ENCODE measurements at places on chromosomes 2 and 18.

DNA sequence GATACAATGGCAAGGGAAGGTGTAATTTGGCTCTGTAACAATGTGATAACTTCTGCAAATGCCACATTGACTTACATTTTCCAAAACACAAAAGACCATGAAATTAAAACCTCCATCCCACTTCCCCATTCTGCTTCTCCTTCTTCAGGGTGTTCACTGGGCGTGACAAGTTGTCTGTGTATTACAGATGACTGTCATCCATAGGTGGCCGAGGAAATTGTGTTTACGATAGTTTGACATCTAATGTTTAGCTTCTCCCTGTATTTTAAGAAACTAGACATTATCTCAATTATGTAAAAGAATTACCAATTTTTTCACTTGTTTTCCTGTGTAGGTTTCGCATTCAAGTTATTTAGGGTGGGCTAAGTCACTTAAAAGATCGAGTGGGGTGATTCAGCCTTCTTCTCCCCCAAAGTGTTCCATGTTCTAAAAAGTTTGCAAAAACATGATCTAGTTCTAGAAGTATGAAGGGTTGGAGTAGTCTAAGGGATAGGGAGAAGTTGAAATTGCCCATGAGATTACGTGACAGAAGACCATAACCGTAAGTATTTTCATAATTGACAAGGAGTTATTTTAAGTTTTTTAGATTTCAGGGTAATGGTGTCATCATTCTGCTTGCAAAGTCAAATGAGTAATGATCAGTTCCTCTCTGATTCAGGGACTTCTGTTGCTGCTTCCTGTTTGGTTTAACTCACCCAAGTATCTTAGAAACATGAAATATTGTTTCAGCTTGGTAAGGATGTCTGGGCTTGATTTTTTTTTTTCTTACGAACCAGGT, 25.2 kb upstream of the CYTIP start:
- DNase-seq, result no peak

DNA sequence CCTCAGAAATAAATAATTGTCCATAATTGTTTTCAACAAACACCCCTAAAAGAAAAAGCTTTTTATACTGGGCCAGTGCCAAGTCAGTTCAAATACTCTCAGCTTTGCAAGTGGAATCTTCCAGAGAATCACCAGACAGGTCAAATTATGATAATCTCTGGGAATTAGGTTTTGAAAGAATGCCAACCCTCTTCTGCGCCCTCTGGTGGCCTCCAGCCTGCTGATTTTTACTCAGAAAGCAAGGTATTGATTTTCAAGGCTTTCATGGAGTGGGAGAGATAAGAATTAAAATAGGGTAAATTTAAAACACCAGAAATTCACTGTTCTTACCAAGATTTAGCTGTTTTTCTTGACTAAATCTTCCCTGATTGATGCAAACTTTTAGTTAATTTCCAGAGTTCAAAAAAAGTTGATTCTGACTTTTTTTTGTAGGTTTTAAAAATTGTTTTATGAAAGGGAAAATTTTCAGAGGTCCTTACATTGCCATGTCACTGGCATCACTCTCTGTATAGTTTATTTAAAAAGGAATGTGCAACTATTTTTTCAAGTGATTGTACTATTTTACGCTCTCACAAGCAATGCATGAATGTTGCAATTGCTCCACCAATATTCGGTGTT, 282.9 kb upstream of the TNP1 start:
- DNase-seq, result no peak

GRCh38 chr2:164755952-164756351, 85.7 kb downstream of the COBLL1 start:
- DNase-seq, result no peak

GRCh38 chr2:175837046-175837445, 165.0 kb downstream of the LNPK start:
- no peak for DNase-seq

DNA sequence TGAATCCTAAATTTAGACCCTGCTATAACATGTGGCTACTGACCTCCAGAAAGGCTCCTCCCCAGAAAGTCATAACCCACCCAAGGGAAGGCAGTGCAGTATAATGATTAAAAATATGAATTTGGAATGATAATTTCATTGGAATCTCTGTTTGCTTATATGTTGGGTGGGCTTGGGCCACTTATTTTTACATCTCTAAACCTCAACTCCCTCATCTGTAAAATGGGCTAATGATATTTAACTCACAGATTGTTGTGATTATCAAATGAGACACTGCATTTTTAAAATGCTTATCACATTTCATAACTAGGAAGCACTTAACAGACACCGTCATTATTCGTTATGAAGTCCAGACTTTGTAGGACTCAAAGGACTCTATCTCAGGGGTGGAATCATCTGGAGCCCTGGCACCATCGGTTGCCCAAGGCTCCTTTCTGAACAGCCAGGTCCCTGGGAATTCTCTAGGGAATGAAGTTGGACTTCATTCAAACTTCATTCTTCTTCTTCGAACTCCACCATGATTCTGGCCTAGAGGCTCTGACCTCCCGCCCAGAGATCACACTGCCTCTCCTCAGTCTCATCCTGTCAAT, 33.1 kb upstream of the RMDN2 start:
- no peak for DNase-seq

DNA sequence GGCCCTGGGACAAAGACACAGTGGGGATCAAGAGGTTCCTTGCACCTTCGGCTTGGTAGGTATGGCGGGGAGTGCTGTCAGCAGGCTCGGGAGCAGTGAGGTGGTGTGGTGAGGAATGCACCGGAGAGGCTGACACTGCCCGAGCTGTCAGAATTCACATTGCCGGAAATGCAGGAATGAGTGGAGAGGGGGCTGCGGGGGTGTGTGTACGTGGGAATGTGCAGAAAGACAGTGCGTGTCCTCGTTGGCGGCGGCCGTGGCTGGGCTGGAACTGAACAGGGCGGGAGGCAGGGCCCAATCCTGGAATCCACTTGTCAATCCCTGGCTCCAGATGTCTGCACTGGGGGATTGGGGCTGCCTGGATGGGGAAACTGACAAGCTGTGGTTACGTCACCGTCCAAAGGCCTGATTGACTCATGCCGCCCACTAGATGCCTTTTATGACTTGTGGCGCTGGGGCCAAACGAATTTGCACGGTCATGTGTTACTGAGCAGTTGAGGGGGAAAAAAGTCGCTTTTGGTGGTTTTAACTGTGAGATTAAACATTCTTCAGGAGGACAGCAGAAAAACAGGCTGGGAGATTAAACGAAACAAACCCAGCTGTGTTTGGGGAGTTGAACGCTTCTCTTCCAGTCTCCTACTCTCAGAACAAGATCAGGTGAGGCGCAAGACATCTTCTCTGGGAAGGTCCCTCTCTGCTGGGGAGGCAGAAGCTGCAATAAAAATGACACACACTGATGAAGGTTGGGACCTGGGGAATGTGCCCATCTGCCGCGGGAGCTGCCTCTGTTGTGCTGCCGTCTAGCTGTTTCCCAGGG, 189.4 kb upstream of the GLI2 start:
- no peak for DNase-seq

DNA sequence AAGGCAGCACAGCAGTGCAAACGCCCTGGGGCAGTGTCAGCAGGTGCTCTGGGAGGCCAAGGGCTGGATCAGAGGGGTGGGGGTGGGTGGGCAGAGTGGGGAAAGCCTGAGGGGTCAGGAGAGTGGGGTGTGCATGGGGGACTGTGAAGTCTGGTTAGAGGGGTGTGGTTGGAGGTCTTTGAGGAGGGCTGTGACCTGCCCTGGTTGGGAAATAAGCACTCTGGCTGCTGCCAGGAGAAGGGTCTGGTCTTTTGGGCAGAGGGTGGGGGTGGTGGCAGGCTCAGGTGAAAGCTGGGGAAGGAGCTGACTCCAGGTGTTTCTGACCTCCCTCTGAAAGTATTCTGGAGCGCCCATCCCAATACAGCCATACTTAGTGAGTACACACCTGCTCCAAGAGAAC, 4.2 kb downstream of the ALPI start:
- no peak for DNase-seq

- DNase-seq, result no peak
Measured at GRCh38 chr2:40716879-40717278, 265.0 kb upstream of the SLC8A1 start.

DNA sequence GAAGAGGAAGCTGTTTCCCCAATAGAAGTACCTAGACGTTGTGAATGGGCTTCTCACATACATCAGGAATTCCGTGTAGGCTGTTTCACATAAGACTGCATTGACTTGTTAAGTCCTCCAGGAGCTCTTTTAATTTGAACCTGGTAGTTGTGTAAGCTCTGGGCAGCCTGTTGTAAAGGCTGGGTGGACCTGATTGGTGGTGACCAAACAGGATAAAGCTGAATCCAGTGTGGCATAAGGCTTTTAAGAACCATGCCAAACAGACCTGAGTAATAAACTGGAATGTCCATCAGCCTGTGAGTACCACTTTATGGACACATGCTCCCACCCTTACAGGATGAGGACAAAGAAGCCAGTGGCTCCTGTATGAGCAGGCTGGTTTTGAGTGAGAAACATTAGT, 24.1 kb downstream of the RMND5A start:
- no peak for DNase-seq

DNA sequence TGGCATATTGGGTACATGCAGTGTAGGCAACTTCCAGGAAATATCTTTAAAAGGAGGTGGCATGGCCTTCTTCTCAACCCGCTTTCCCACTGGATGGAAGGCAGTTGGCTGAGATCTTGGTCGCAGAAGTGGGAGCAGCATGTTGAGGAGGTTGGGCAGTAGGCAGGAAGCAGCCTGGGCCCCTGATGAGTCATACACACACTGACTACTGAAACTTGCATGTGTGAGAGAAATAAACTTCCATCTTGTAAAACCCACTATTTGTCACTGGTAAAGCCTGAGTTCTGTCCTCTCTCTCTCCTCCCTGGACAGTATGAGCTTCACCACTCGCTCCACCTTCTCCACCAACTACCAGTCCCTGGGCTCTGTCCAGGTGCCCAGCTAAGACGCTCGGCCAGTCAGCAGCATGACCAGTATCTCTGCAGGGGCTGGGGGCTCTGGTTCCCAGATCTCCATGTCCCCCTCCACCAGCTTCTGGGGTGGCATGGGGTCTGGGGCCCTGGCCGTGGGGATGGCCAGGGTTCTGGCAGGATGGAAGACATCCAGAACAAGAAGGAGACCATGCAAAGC, 233.8 kb upstream of the SPRED2 start:
- DNase-seq, result no peak

DNA sequence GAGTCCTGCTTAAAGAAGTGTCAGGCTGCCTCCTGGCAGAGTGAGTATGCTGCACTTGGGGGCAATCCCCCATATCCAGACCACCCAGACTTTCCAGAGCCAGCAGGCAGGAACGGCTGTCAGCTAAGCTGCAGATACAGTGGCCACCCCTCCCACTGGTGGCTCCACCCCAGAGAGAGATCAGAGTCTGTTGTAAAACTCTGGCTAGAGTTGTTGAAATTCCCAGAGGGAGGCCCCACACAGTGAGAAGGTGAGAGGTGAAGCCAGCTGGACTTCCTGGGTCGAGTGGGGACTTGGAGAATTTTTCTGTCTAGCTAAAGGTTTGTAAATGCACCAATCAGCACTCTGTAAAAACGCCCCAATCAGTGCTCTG, 533.8 kb upstream of the ACVR2A start:
- DNase-seq, result no peak

- DNase-seq, result no peak
Measured at GRCh38 chr2:38712871-38713270, 38.3 kb downstream of the SRSF7 start.

DNA sequence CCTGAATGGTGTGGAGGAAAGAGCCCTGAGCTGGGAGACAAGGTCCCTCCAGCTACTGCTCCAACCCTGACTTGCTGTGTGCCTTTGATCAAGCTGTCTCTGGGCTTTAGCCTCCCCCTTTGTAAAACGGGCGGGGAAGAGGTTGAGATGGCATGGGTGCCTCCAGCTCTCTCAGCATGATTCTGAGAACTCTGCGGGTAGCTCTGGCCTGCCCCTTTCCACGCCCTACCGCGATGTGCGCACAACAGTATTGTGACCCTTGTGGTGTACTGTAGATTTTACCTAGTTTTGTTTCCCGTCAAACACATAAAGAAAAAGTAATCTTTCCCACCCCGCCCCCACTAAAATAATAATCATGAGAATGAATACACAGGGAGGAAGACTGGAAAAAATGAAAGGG, 5.3 kb downstream of the CD8A start:
- no peak for DNase-seq

DNA sequence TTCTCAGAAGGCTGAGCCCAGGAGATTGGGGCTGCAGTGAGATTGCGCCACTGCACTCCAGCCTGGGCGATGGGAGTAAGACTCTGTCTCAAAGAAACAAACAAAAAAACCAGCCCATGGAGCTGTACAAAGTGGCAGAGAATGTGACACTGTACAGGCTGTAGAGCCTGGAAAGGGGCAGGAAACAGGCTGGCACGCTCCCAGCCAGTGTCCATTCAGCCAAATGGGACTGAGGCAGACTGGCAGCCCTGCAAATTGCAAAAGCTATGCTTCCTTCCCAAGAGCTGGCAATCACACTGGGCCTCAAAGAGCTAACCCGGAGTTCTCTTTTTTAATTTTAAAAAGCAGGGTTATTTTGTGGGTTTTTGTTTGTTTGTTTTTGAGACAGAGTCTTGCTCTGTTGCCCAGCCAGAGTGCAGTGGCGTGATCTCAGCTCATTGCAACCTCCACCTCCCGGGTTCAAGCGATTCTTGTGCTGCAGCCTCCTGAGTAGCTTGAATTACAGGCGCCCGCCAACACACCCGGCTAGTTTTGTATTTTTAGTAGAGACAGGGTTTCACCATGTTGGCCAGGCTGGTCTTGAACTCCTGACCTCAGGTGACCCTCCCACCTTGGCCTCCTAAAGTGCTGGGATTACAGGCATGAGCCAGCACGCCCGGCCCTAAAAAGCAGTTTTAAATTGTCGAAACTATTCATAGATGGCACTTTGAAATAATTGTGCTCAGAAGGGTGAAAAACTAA, 42.8 kb downstream of the SCRN3 start:
- no peak for DNase-seq

- DNase-seq, result peak; percentile 36
Measured at GRCh38 chr18:22563164-22563583, 145.5 kb upstream of the CTAGE1 start.

GRCh38 chr2:143808166-143808565, 678.9 kb downstream of the ARHGAP15 start:
- DNase-seq, result no peak

DNA sequence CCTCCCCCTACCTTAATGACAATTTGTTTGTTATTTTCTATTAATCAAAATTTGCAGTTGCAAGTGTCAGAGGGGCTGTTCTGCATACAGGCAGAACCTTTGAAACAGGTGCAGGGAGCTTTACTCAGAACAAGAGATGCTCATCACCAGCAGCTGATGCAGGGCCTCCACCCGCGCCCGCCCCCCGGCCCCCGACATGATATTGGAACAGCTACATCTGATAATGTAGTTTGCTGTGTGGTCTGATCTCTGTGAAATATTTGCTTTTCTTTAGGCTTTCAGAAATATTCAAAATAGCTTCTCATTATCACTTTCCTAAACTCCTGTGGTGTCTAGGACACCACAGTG, 130.0 kb downstream of the PRKCE start:
- DNase-seq, result no peak

- DNase-seq, result no peak
Measured at GRCh38 chr2:226307487-226308322, 491.9 kb downstream of the IRS1 start.
